ENCODE measurements at places on chromosomes 5 and 9.

DNA sequence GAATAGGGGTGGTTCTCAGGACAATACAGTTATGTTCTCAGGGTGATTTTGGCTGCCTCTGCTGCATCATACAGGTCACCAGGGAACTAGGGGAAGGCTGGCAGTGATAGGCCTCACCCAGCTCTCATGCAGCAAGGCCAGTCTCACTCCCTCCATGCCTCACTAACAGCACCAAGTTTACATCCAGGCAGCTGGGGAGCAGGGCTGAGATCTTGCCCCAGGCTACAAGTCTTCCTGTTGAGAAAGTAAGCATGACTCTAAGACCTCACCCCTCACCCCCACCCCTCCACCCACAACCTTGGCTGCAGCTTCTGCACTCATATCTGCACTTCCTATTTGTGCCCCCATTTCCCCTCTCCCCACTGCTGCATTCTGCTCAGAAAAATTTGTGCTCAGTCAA is 481.2 kb downstream of the ACTL7B start:
- DNase-seq: no peak

GRCh38 chr5:122844910-122845228 is 544 bp upstream of the SNX24 start:
- no peak for DNase-seq

DNA sequence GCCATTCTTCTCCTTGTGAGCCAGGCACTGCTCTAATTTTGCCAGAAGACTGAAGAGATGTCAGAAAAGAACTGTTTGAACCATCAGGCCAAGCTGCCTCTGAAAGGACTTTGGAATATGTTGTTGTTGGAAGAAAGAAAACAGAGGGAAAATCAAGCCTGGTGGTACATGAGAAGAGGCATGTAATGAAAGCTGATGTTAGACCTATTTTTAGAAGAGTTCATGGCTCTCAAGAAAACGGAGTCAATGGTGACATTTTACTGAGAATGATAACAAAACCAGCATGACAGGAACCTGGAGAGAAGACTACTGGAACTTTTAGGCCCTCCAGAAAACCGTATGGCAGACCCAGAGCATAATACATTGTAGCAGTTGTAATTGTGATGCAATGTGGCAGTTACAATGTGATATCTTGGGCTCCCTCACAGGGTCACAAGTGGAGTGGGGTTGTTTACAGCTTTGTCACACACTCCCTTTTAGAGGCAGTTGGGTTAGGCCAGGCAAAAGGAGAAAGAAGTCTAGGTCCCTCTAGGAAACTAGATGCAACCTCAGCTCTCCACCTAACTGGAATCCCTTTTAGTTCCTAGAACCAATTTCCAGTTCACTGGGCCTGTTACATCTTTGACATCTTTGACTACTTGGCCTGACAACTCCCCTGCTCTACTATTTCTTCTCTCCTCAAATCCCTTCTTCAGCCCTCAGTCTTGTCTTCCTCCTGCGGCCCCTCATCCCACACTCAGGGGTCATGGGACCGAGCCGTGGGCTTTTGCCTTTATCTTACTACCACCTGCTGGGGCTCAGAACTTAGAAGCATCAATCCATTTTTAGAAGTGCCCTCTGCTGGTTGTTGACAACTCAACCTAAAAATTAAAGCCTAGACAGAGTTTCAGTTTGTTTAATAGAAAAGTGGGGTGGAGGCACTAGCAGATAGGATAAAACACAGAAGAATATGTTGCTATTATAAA is 61.2 kb upstream of the JAK2 start:
- DNase-seq: no peak

GRCh38 chr5:102294886-102295395 is 1.1 kb downstream of the SLCO4C1 start:
- DNase-seq: no peak

- DNase-seq: no peak
These were observed 218.4 kb downstream of the ANXA1 start for GRCh38 chr9:73370053-73370452.

DNA sequence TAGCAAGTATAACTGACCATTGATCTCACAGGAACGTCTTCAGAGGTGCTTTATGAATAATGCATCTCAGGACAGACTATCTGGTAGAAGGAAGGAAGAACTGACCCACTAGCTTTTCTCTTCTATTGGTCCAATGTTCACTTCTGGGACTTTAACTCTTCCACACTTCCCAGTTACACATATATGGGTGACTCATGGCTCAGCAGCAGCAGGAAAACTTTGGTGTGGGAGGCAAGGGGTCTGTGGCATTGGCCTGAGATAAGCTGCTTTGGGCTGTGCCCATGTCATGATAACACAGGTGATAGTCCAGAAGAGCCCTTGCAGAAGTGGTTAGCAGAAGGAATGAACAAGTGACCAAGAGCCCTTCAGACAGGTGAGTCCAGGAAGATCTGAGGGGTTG is 148.8 kb downstream of the RAB3C start:
- DNase-seq: no peak

DNA sequence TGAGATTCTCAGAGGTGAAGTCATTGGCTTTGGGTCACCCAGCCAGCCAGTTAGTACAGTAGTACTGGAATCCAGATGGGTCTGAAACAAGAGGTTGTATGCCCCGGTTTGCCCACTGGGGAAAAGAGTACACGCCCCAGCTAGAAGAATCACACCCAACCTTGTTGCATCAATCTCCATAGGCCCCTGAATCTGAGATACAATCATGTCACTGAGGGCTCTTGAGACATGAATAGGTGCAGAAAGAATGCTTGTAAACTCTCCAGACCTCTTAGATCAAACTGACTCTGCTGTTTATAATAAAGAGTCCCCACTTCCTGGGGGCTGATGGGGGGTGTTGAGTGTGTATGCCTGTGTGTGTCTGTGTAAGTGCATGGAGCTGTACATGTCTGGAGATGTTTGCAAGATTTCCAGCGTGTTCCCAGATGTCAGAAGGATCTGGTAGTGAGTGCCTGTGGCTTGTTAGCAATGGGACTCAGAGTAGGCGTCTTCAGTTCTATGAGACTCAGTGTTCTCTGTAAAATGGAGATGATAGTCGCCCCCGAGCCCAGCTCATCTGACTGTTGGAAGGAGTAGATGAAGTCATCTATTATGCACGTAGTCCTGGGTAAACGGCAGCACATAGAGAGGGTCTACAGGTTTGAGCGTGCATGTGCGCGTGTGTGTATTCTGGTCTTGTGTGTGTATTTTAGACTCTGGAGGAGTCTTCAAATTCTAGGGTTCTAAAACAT is 48.2 kb downstream of the COL27A1 start:
- DNase-seq: peak; percentile 6

- DNase-seq: no peak
These were observed 63.3 kb upstream of the TAF1L start for GRCh38 chr9:32698706-32699277.

GRCh38 chr9:98678244-98678842 is 30.4 kb downstream of the GABBR2 start:
- no peak for DNase-seq

DNA sequence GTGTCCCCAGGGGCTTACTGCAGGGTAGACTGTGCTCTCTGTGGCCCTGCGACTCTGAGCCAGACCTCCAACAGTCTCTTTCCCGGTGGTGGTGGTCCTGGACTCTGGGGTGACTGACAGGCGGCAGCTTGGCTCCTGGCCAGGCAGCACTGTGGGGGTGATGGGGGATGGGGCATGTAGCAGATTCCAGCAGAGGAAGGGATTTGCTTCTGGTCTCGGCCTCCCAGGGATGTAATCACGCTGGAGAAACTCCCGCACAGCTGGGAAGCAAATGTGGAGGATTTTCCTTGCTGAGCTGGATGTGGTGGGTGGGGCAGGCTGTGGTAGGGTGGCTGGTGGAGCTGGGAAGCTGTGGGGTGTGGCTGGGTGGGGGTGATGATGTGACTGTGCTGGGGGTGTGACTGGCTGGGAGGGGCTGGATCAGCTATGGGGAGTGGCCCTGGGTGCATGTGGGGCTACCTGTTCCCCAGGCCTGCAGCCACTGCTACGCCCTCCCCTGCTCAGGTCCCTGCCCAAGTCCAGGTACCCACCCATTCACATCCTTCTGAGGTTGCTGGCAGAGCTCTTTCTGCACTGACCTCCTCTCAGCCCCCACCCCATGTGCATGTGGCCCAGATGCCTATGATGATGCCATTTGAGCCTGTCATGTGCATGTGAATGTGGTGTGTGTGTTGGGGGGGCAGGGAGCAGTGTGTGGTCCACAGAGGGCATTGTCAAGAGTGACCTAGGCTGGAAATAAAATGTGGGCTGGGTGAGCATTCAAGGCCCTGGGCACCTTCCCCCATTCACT is 3.8 kb downstream of the NDST1 start:
- peak; percentile 35 for DNase-seq

DNA sequence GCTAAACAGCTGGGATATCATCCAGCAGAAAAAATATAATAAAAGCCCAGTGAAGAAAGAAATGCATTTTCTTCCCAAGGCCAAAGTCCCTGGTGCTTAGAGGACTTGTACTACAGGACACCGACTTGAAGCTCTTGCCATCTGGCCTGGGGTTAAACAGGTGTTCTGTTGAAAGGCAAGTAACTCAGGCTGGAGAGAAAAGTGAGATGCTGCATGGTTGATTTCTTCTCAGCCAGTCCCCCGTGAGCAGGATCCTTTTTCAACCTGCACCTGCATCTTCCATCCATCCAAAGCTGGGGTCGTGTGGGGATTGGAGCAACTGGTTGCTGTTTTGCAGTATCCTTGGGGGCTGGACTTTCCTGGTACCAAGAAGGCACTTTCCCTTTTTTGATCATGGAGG is 146.1 kb upstream of the RPS23 start:
- DNase-seq: no peak

- DNase-seq: peak; percentile 77
These were observed 9.9 kb upstream of the CXXC5 start for GRCh38 chr5:139638090-139638735.

- DNase-seq: no peak
These were observed 15.1 kb downstream of the BBLN start for GRCh38 chr9:128175102-128175563.

- no peak for DNase-seq
These were observed 29.2 kb upstream of the ECM2 start for GRCh38 chr9:92564982-92565381.

- DNase-seq: no peak
These were observed 824.3 kb downstream of the SEMA5A start for GRCh38 chr5:8721536-8721935.

DNA sequence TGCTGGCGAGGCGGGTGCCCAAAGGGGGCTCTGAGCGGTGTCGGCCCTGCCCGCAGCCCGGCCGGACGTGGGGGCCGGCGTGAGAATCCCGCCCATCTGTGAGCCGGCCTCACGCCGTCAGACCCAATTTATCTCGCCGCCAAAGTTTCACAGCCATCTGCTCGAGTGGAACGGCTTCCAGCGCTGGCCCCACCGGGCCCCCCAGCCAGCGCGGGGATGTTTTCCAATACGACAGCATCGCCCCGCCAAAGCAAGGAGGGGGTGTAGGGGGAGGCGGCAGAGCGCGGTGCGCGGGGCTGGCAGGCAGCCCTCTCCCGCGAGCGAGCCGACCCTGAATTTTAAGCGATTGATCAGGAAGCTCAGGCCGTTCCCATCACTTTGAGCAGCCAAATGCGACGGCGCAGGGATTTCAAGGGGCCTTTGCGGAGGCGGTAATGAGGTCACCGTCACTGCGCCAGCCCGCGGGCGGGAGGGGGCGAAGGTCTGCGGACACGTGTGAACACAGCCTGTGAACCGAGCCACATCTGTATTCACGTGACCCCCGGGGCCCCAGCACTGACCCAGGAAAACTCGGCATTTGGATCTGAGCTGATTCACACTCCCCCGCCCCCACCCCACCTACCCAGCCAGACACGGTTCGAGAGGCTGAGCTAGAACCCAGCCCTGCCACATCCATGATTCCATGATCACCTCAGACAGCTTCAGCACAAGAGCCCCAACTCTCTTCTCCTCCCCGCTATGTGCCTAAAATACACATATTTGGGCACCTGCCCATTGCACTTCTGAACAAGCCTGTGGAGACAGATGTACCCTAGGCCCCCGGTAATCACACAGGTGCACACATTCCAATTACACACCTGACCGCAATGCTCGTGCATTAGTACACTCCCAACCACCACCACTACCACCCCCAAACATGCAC is 47.8 kb upstream of the PSD2 start:
- DNase-seq: peak; percentile 81

DNA sequence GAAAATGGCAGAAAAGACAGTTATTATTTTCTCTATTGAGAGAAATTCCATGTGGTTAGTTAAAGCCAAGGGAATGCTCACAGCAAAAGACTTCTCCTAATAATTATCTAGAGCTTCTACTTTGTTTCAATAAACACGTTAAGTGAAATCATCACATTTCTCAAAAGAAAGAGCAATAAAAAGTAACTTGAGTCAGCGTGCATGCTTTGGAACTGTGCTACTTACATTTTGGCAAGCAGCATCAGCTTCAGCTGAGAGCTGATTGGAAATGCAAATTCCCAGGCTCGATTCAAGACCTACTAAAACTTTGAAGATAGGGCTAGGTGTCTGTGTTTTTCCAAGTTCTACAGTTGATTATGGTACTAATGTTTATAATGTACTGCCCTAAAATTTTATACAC is 132.1 kb downstream of the CDH18 start:
- DNase-seq: no peak

DNA sequence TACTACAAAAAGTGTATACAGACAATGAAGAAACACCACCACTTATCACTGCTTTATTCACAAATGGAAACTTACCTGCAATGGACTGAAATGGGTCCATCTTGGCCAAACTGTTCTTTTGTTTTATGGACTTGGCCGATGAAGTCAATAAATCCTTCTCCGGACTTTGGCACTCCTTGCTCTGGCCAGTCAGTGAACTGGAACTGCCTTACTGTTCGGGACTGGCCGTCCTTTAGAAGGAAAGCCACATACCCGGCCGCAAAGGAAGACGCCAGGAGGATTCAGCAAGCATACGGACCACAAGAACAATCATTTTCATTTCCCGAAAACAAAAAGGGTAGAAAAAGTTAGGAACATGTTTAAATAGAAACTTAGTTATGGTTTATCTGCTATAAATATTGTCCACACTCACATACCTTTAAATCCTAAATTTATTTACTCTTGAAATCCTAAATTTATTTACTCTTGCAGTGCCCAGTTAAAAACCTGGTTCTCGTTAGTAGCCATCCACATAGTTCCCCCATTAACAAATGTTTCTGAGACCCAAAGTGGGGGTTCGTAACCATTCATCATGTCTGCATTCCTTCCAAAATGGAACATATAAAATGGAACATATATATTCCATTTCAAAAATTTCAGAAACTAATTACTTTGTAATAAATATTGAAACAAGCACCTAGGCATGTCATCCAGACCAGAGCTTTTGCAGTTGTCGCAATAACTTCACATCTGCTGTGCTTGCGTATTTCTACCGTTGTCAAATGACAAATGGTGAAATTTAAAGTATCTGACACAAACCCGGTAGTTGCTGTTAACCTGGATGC is 532.1 kb upstream of the DMAC1 start:
- peak; percentile 13 for DNase-seq

GRCh38 chr5:140044041-140044440 is 942 bp upstream of the NRG2 start:
- DNase-seq: no peak

DNA sequence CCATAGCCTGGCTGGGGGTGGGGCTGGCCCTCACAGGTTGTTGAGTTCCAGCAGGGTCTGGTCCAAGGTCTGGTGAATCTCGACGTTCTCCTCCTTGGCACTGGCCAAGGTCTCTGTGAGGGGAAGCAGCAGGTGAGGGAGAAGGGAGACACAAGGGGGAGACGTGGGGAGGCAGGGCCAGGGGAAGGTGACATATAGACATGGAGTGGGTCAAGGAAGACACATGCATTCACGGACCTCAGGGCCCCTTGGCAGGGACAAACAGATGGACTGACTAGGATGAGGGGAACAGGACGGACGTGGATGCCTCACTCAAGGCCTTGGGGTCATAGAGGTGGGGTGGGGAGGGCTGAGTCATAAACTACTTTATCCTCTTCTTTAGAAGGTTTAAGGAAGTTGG is 7.7 kb downstream of the TPM2 start:
- no peak for DNase-seq

GRCh38 chr5:40502736-40503135 is 177.0 kb upstream of the PTGER4 start:
- DNase-seq: no peak

Measured in left lung (tissue), 14 donors.